ENCODE measurements at places on chromosomes 7 and 10.
A peak's percentile ranks its signal among the peaks of the same experiment; 100 is the strongest.

DNA sequence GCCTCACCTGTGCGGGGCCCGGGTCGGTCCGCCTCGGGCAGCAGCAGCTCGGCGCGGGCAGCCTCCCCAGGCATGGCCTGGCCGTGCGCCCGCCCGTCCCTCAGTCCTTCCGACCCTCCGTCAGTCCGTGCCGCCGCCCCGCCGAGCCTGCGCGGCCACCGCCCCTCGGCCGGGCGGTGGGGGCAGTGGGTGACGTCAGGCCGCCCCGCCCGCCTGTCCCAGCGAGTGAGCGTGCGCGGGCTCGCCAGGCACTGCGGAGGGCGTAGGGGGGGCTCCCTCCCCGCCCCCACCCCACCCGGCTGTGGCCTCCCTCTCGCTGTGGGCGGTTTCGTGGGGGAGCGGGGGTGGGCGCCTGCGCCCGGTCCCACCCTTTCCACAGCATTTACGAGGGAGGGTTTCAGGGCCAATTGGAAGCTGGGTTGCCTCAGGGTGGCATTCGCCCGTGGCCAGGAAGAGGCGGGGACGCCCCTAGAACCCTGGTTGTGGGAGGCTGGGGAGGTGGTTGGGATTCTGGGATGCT is at the start of gene NACAD:
TSS of gene NACAD (minus strand) at position 149 of the 520 bp plus-strand sequence. CDS start at position 74, 75 bp downstream.
- DNase-seq = peak; percentile 90

DNA sequence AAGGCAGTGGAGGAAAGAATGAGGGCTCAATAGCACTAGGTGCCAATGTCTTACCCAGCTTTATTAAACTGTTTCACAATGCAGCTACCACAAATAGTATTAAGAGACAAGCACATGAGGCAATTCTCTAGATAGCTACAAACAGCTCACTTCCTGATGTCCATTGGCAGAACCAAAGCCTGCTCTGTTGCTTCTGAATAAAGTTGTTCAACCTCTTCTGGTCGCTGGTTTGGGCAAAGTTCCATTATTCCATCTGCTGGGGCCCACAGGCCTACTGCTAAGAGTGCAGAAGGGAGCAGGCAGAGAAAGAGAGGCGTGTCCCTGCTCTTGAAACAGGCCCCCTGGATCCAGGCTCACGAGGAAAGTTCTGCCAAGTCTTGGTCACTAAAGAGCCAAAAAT is 173.9 kb downstream of the ZNF438 start:
- DNase-seq = no peak

GRCh38 chr7:22579961-22580360 is 80.0 kb upstream of the STEAP1B start:
- DNase-seq = no peak

- no peak for DNase-seq
Observed at GRCh38 chr7:50632561-50633413, 67.6 kb upstream of the DDC start.

DNA sequence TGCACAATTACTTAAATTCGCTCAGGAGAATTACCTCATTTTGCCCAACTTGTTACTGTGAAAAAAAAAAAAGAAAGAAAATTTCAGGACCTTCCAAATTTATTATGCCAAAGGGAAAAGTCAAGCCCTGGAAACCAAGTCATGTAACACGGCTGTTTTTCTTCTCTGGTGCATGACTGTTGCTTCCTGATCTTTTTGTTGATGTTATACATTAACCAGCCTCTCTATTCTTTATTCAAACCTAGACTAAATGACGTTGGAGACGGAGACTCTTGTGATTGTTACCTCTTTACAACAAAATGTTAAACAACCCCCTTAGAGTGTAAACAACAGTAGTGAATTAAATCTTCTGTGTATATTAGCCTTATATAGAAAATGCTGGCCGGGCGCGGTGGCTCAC is 16.1 kb upstream of the ZC3HAV1 start:
- DNase-seq = no peak

- DNase-seq = no peak
Observed at GRCh38 chr10:557792-558328, 131.6 kb downstream of the DIP2C start.

DNA sequence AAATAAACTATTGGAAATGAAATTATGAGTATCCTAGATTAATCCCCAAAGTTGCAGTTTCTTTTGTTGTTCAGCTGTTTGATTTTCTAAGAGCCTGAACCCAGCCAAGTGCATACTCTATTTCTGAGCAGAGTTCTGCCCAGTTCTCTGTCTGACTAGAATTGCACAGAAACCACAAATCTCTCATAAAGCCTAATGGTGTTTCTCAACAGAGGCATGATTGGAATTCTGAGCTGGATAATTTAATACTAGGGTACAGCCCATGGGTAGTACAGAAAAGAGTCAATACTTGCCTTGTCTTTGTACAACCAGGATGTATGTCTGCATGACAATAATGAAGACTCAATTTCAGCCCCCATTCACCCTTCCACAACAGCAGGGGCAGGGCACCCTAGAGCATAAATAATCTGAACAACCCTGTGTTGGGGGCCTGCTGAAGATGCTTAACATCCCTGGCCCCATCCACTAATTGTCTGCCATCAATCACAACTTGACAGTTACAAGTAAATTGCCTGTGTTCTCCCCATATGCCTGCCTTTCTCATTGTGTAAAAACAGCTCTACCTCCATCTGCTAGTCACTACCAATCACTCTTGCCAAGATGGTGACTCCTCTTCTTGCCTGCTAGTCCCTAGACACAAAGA is 114.4 kb downstream of the NPSR1 start:
- no peak for DNase-seq

GRCh38 chr10:12264204-12264940 is 68.4 kb downstream of the CDC123 start:
- peak; percentile 72 for DNase-seq

DNA sequence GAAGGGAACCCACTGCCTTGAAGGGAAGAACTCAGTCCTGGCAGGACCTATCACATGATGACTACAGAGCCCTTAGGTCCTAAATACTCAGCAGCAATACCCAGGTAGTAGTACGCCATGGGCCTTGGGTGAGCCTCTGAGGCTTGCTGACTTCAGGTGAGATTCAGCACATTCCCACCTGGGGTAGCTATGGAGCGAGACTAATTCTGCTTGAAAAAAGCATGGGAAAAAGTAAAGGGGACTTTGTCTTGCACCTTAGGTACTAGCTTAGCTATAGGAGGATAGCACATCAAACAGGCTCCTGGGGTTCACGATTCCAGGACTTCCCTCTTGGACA is 98.2 kb upstream of the MEOX2 start:
- no peak for DNase-seq

GRCh38 chr7:98616381-98617050 is 569 bp upstream of the NPTX2 start:
- DNase-seq = no peak

GRCh38 chr7:148983200-148984146 is 44.8 kb downstream of the PDIA4 start:
- peak; percentile 45 for DNase-seq

DNA sequence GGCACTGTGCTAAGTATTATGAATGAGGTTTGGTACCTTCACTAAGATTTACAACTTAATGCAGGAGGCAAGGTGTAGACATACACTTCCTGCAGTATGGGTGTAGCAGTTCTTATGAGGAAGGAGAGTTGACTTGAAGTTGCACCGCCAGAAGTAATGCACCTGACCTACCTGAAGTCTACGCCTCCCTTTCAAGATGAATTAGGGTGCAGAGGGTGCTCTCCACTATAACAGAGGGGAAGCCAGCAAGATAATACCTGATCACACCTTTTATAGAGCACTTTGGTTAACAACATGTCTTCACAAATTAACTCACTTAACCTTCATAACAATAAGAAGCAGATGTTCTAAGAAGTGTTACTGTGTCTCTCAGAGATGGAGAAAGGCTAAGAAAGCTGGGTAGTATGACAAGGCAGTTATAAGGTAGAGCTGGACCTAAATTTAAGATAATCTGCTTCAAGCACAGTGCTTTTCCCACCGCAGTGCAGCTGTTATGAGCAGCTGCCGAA is 552 bp upstream of the RAB18 start:
- no peak for DNase-seq

GRCh38 chr7:115260381-115260780 is 338.5 kb downstream of the MDFIC start:
- DNase-seq = no peak

GRCh38 chr7:81211934-81212320 is 293.1 kb upstream of the SEMA3C start:
- no peak for DNase-seq

- DNase-seq = no peak
Observed at GRCh38 chr10:118781541-118781940, 26.8 kb upstream of the CACUL1 start.

- no peak for DNase-seq
Observed at GRCh38 chr7:128172963-128173362, 68.1 kb upstream of the LEP start.

GRCh38 chr10:1156921-1157614 is 100.9 kb downstream of the WDR37 start:
- no peak for DNase-seq

DNA sequence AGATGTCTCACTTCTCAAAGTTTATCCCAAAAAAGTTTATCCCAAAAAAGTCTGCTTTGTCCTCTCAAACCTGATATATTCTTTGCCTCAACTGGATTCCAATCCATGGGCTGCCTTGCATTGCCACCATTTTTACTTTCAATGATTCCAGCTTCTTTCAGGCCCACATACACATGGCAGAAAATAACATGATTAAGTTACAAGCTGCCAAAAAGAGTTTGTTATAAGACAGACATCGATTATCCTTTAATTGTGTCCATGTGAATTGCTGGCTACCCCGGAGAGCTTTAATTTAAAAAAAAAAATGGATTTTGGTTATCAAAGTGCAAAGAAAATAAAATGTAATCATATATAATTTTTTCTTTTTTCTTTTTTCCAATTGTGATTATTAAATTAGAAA is 819.6 kb upstream of the SORCS1 start:
- no peak for DNase-seq

DNA sequence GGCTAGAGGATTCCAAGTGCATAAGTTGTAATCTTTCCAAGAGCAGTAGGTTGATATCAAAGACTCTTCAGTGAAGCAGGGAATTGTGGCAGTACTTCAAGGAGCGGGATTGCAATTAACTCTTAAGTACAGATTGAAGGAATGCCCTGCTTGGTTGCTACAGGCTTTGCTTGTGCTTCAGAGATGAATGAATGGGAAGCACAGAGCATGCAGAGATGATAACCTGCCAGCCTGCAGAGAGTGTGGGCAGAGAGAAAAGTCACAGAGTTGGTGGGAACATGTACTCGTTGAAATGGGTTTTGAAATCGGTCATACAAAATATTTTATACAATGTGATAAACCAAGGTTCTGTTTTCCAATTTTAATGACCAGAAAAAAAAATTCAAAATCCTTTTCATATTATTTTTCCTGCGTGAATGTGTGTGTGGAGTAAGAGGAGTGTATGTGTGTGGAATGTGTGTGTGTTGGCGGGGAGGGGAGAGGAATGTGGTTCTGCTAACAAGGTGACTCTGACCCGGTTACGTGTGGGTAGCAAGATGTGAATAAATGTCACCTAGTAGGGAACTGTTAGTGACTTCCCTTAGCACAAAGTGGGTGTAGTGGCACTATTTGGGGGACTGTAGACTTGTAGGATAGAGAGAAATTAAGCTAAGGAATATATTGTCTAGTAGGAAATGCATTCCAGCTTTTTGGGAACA is 697.8 kb downstream of the GATA3 start:
- DNase-seq = no peak

- peak; percentile 36 for DNase-seq
Observed at GRCh38 chr7:102431617-102432298, 1.6 kb upstream of the ORAI2 start.

GRCh38 chr10:18238870-18239485 is 98.8 kb downstream of the CACNB2 start:
- no peak for DNase-seq

- DNase-seq = no peak
Observed at GRCh38 chr7:71521506-71521905, 389.6 kb downstream of the GALNT17 start.

DNA sequence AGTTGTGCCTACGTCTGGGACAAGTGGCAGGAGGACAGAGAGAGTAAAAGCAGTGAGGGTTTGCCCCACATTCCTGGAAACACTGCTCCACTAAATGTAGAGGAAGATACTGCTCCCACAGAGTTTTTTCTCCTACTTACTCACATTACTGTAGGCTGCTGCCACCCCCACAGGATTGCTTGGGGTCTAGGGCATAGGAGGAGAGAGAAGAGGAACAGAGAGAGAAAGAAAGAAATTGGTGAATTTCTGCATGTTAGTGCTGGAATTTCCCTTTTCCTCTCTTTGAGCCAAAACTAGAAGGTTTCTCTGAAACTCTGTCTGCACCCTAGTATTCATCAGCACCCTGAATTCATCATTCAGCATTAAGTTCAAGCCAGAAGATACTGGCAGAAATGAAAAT is 397.9 kb downstream of the INHBA start:
- no peak for DNase-seq

DNA sequence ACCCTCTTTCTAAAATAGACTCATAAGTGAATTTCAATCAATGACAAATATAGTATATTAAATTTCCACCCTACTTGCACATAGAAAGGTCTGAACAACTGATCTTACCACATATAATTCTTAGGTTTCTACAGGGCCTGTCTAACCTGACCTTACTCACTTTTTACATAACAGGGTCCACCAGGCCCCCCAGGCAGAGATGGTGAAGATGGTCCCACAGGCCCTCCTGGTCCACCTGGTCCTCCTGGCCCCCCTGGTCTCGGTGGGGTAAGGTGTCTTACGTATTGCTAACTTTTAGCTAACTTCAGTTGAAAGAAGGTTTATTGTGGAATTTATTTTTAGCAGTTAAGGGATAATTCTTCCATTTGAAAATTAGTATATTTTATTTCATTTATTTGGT is 5.3 kb downstream of the COL1A2 start:
- no peak for DNase-seq

DNA sequence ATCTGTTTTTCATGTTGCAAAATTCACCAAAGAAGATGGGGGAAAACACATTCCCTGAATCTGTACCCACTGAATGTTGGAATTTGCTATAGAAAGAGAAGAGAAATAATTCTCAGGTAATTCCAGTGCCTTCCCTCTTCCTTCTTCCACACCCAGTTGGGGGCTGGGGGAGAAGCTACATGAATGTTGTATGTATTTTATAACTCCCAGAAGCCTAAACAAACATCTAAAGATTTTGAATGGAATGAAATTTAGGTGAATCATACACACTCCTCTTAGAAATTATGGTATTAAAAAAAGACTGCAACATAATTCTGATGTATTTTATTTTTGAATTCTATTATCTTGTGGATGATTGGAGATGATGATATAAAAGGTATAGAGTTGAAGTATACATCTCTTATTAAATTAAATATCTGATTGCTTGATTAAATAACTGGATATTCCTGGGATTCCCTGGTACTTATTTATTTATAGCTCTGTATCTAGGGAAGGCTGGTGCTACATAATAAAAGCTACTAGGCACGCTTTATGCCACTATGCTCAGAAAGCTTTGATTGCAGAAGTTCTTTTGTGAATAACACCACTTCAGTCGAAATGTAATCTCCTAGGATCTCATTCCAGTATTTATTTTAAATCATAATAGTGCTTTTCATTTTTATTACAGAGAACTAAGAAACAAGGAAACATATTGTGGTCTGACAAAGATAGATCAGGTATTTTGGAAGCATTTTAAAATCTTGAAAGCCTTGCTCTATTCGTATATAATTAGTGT is 98.5 kb downstream of the MCU start:
- DNase-seq = no peak

GRCh38 chr10:132735923-132736391 is 50.0 kb downstream of the NKX6-2 start:
- peak; percentile 65 for DNase-seq

Measured in hypothalamus (tissue), 51 donors.